Epithelial cell of umbilical artery (primary cell): ENCODE measurements at places on chromosomes 7 and 10. TPM values are rescaled to one million over a fixed set of nuclear protein-coding genes. Genes with fewer than 3 reads are reported as not detected.

The SUN3 gene
- total RNA-seq, result not detected in 2 replicates

The PRLHR gene
- total RNA-seq, result not detected in 2 replicates

The HOXA4 gene
- 0.30 and 0.32 TPM in 2 replicates for total RNA-seq

The DDC gene
- not detected in 2 replicates for total RNA-seq

The NRG3 gene
- 1.4 and 5.5 TPM in 2 replicates for total RNA-seq

The CLEC5A gene
- not detected in 2 replicates for total RNA-seq

The CPA2 gene
- not detected in 2 replicates for total RNA-seq

The H2BK1 gene
- not detected in 2 replicates for total RNA-seq

The NPFFR1 gene
- not detected in 2 replicates for total RNA-seq

The DRGX gene
- not detected in 2 replicates for total RNA-seq

The MYL7 gene
- not detected in 2 replicates for total RNA-seq

The UNCX gene
- total RNA-seq, result not detected in 2 replicates

The OR2F1 gene
- not detected in 2 replicates for total RNA-seq

The NACAD gene
- under 0.01 and 0.32 TPM in 2 replicates for total RNA-seq

The NOS3 gene
- total RNA-seq, result 13.3 and 26.4 TPM in 2 replicates

The SPDYE11 gene
- not detected in 2 replicates for total RNA-seq

The SPDYE9 gene
- total RNA-seq, result not detected in 2 replicates
